Fibroblast of skin of right quadriceps (primary cell): ENCODE measurements at places on chromosomes 13 and 19.

DNA sequence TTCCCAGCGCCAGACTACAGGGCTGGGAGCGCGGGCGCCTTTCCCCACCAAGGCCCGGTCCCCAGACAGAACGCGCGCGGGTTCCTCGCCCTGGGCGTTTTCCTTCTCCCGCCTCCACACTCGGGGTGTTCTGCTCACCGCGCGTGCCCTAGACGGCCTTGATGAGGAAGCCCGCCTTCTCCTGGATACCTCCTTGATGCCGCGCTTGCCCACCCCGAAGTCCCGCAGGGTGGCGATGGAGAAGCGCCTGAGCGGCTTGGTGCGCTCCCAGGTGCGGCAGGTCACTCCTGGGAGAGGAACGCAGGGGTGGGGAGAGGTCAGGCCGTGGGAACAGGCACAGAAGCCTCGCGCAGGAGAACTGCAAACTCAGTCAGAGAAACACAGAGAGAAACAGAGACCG lies 34.8 kb downstream of the CYP2B6 start:
- no peak for DNase-seq

DNA sequence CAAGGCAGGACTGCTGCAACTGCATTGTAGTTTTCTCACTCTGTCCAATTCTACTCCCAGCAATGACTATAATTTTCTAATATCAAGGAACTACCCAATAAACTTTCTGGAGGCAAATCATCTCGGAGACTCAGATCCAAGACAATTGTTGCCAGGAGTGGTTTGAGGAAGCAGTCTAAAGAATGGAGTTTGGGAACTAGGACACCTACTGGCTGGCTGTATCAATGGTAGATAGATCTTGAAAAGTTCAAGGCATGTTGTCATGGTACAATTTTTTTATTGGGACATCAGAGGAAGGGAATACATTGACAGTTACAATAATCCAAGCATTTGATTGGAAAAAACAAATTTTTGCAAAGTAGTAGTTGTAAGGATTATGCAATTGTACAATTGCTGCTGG lies 648.3 kb upstream of the SLITRK6 start:
- no peak for DNase-seq

- DNase-seq: peak; percentile 21
Observed at GRCh38 chr19:14089412-14089661, 1.2 kb downstream of the SAMD1 start.

GRCh38 chr13:78152415-78152814 lies 233.8 kb upstream of the EDNRB start:
- no peak for DNase-seq

DNA sequence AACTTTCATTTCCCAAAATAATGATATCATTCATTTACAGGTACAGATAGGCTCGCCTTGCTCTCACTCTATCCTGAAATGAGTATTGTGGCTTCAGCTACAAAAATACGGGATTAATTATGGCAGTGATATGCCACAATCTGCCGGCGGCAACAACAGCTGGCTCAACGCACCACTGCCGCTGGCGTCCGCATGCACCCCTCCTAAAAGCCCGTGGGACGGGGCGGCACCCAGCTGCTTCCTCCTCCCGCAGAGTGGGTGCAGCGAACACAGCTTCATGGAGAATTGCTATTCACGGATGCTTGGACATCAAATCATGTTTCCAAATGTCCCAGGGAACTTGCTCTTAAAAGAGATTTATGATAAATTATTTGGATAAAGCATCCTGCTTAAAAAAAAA lies 266.8 kb downstream of the TEX29 start:
- DNase-seq: no peak

DNA sequence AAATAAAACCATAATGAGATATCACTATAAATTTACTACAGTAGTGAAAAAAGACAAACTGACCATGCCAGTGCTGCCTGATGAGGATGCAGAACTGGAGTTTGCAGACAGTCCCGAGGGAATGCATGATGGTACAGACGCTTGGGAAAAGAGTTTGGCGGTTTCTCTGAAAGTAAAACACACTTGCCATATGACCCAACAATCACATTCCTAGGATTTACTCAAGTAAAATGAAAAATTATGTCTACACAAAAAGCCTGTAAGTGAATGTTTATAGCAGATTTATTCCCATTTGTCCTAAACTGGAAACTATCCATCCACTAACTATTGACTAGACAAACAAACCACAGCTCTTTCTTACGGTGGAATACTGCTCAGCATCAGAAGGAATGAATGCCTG lies 271.0 kb downstream of the DNAJC15 start:
- no peak for DNase-seq

DNA sequence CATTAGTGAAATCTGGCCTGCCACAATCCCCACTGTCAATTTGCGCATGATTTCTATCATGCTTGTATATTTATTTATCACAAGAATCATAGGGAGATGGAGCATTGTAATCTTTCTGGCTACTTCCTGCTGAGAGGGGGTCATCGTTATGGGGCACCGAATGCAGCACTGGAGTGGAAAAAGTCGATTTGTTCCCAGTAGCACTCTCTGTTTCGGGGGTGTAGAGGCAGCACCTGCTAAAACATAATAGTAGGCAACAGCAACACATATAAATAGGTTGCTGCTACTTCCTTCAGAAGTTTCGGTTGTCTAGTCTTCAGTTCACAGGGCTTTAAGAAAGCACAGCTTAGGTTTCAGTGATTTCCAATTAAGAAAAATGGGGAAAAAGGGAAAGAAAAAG lies 23.4 kb upstream of the CEACAM21 start:
- no peak for DNase-seq

DNA sequence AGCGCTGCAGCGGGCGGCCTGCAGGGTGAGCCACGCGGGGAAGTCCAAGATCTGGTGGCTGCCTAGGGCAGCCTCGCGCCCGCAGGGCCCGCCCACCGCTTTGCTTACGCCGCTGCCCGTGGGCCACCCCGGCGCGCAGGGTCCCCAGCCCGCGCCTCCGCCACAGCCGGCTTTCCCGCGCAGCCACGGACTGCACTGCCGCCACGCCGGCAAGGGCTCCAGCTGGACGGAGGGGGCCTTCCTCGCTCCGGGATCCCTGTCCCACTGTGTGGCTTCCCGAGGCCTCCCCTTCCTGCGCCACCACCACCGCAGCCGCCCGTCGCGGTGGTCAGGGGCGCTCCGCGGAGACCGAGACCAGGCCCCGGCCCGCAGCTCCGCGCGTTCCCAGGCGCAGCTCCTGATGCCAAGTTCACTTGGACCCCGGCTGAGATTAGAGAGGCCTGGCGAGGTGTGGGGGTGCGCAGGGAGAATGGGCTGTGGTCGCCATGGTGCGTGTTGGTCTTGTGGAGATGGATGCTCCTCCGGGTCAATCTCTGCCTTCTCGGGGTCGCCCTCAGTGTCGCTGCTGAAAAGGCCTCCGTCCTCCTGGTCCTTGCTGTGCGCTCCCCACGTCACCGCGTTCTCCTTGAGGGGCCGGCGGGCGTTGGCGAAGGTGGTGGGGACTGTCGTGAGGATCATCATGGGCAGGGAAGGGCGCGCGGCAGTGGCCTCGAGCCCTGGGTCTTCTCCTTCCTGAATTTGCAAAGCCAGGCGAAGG lies 17.9 kb upstream of the RNF17 start:
- DNase-seq: no peak

GRCh38 chr13:75700552-75700951 lies 64.4 kb downstream of the LMO7 start:
- no peak for DNase-seq

- DNase-seq: no peak
Observed at GRCh38 chr13:36084131-36084530, 47.1 kb downstream of the DCLK1 start.

GRCh38 chr13:93726173-93726957 lies 499.8 kb downstream of the GPC6 start:
- DNase-seq: peak; percentile 26

DNA sequence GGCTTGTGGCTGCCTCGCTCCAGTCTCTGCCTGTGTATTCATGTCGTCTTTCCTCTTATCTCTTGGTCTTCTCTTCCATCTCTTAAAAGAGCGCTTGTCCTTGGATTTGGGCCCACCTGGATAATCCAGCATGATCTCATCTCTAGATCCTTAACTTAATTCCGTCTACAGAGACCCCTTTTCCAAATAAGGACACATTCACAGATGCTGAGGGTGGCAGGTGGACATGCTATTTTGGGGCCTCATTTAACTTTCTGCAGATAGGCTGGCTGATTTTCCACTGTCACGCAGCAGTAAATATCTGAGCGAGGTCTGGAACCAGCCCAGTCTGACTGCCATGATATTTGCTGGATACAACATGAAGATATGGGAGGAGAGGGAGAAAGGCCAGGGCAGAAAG lies 41.5 kb upstream of the TSHZ3 start:
- no peak for DNase-seq

- DNase-seq: no peak
Observed at GRCh38 chr19:7899751-7900378, 3.8 kb upstream of the MAP2K7 start.
